ENCODE measurements at places on chromosomes 12 and 14. TPM values are rescaled to one million over a fixed set of nuclear protein-coding genes. Genes with fewer than 3 reads are reported as not detected.

MLEC gene
- 103 TPM for total RNA-seq

DNA sequence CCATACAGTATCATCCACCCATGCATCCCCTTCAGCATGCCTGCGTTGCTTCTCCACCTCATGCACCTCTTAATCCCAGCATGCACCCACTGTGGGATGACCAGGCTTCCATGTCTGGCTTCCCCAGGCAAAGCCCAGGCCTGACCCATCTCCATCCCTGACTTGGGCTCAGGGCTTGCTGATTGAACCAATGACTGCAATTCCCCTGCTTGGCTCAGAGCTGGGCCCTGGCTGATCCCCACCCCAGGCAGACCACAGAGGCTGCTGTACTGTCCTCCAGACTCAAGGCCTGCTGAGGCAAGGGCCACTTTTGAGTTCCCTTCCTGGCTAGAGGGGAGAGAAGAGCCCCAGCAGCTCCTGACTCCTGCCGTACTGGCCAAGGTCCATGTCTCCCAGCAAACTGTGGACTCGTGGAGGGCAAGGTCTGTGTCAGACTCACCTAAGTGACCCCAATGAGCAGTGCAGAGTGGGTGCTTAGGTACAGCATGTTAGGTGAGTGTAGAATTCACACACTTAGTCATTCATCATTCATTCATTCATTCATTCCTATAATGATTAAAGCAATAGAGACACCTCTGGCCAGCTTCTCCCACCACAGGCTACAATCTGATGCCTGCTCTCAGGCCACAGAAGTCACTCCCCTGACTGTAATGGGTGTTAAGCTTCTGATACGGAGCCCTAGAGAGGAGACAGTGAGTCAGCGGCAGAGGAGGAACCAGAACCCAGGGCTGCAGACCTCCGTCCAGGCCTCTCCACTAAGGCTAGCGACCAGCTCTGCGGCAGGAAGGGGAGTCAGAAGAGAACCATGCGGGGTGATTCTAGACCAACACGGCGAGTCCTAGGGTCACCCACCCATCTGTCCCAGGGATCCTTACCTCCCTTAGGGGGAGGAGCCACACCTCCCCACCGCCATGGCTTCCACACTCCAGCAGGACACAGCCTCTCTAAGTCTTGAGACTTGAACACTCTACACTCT, 2.9 kb downstream of the BEGAIN start:
- DNase-seq = peak; percentile 46

DNA sequence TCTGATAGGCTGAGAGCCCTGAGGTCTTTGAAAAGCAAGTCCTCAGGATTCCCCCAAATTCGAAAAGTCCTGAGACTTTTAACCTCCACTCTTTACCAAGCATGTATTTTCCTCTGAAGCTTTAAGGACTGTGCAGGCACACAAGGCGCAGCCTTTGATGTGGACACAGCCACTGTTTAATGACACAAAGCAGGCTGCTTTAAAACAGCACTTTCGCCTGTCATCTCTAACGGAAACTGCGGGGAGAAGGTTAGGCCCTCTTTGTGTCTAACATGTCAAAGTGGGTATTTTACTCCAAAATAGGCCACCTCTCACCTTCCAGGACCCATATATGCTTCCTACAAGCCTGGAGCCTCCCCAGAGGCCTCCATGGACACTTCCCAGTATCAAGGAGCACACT, 159.2 kb downstream of the GCH1 start:
- no peak for DNase-seq

DNA sequence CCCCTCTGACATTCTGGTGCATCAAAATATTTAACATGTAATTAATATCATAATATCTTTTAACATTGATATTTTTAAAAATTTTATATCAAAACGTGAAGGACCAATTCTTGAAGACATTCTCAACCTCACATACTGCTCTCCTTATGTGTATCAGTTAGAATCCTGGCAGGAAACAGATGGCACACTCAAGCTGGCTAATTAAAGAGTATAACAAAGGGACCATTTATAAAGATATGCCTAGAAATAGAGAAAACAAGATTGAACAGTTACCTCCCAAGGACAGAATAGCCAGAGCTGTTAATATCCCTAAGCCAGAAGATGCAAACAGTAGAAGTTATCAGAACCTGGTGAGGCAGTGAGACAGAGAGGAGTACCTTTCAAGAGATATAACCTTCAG, 368.7 kb downstream of the NELL2 start:
- no peak for DNase-seq

- DNase-seq = no peak
Measured at GRCh38 chr12:64631197-64631596, 20.9 kb downstream of the RASSF3 start.

DNA sequence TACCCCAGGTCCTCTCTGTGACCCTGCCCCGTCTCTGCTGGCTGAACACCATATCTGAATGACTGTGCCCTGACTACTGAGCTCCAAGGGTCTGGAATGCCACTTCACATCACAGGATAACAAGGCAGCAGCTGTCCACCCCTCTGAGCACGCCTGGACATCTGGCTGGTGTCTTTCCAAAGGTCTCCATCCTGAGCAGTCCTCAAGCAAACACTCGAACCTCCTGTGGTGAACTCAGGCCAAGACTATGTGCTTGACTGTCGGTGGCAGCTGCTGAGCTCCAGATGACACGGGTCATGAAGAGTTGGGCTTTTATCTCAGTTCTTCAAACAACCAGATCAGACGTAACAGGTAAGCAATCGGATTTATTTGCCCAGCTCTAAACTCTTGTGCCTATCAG, 117.2 kb upstream of the BCL2L14 start:
- no peak for DNase-seq

TFCP2 gene
- 20.2 TPM for total RNA-seq

DNA sequence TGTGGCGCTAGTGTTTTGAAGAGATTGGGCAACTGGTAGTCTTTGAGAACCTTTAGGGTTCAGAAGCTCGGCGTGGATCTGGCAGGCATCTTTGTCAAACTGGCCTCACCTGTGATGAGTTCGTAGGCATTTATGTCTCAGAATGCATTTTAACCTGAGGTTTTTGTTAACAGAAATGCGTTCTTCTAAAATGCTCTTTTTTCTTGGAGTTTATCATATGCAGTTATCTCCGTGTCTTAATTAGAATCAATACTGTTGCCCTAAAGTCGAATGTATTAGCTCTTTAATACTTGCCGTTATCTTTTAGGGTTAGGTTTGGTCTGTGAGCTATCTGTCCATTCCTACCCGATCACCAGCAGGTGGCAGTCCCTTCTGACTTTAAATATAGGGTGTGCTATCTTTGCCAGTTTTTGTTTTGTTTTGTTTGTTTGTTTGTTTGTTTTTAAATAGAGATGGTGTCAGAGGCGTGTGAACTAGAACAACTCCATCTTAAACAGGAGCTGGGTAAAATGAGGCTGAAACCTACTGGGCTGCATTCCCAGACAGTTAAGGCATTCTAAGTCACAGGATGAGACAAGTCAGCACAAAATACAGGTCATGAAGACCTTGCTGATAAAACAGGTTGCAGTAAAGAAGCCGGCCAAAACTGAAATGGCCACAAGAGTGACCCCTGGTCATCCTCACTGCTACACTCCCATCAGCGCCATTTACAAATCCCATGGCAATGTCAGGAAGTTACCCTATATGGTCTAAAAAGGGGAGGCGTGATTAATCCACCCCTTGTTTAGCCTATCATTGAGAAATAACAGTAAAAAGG, 1.4 kb downstream of the ATF1 start:
- no peak for DNase-seq

DNA sequence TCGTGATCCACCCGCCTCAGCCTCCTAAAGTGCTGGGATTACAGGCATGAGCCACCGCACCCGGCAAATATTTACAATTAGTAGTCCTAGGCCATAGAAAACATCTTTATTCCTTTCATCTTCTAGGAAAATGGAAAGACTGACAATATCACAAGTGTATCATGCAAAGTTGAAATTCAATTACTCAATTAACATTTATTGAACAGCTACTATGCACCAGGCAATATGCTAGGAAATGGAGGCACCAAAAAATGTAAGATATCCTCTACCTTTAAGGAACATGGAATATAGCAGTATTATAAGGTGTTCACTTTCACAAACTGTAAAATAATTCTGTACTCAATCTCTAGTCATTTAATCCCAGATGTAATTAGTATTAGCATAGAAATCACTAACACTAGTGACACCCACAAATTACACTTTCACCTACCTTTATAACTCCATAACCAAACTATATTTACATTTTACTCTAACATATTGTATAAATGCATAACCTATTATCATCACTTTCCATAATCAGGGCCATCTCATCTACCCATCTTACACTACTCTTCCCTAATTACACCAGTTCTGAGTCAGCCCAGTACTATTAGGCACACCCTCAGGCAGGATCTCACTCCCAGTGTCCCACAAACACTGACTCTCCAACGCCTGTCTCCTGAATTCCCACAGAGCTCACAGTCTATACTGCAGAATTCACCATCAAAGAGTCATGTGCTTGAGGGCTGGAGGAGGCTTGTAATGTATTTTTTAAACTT, 10.4 kb downstream of the CORO1C start:
- DNase-seq = no peak

MYH6 gene
- total RNA-seq = 170 TPM

DNA sequence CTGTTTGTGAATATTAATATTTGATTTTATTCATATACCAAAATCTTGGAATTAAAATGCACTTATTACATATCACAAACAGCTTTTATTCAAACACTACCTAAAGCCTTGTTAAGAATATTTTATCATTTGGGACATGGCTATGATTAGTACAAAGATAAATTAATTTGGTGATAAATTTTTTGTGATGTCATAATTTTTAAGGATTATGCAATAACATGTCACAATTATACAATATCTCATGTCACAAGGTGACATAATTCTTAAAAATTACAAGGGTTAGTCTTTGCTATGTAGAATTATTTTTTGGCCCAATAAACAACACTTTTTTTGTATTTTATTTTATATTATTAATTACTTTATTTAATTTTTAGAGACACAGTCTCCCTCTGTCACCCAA, 113.7 kb downstream of the TMTC3 start:
- no peak for DNase-seq

DNA sequence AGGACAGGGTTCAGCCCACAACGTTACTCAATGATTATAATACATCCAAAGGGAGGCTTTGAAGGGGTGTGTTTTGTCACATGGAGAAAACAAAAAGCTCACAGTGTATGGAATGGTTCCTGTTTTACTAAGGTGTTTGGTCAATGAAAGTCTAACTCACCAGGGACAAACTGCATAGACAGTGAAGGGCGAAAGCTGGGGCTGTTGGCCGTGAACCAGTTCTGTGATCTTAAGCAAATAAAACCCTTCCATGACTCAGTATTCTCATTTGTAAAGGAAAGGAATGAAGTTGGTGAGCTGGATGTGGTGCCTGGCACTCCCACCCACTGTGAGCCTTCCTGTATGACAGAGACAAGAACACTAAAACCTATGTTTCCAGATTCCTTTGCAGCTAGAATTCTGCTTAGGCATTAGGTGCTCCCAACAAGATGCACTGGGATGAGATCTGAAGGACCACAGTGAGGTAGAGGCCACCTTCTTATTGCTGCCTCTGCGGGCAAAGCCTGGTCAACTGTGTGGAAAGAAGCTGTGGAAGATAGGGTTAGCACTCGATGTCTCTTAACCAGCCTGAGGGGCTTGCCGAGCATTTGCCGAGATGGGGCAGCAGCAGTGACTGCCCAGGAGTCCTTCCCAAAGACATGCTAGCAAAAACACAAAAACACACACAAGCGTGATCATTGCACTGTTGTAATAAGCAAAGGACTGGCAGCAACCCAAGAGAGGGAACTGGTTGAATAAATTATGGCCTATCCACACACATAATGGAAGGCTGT, 48.5 kb downstream of the VCPKMT start:
- DNase-seq = no peak

GRCh38 chr14:26841920-26842741, 244.3 kb upstream of the NOVA1 start:
- no peak for DNase-seq

GRCh38 chr12:25684070-25684469, 131.0 kb upstream of the LMNTD1 start:
- no peak for DNase-seq

GRCh38 chr14:30082486-30082885, 154.8 kb upstream of the PRKD1 start:
- no peak for DNase-seq

- DNase-seq = no peak
Measured at GRCh38 chr12:114213055-114213581, 192.8 kb downstream of the TBX5 start.

- DNase-seq = no peak
Measured at GRCh38 chr12:131986361-131986760, 36.6 kb downstream of the EP400 start.

DNA sequence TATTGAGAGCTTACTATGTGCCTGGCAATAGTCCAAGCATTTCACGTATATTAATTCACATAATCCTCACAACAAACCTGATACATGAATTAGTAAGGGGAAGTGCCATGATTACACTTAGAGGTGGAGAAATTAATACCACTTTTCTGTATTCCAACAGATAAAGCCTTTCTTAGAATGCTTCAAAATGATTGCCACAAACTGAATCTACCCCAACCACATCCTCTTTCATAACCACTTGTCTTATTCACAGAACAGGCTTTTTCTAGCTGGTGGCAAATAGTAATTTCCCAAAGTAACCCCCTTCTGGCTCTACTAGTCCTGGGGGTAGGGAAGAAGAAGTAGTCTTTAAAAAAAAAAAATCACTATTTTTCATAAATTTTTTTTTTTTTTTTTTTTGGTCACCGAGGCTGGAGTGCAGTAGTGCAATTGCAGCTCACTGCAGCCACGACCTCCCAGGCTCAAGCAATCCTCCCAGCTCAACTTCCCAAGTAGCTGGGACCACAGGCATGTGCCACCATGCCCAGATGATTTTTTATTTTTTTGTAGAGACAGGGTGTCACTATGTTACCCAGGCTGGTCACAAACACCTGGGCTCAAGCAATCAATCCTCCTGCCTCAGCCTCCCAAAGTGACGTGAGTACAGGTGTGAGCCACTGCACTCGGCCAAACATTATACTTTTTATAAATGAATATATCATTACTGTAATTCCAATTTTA, 59.0 kb upstream of the ARID2 start:
- DNase-seq = no peak

- DNase-seq = no peak
Measured at GRCh38 chr12:12537421-12537820, 25.2 kb downstream of the DUSP16 start.

DNA sequence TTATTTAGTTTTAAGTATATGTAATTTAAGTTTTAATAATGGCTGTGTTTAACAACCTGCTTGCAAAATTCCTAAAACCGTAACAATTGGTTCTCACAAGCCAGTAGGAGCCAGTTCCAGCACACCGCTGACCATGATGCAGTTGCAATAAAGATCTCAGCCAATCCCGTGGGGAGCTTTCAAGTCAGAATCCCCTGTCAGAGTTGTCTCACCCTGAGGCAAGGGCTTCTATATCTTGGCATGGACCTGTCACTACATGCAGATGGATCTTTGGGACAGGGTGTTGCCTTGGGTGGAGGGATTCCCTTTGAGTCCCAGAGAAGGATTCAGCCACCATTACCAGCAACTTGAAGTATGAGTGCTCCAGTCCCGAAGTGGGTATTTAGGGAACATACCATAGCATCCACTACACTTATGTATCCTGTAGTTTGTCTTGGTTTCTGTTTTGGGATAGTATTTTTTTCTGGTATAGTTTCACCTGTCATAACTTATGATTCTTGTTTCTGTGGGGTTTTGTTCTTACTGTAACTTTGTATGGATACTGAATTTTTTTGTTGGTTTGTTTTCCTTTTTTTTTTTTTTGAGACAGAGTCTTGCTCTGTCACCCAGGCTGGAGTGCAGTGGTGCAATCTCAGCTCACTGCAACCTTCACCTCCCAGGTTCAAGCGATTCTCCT, 30.1 kb upstream of the LIMA1 start:
- no peak for DNase-seq

Data from cardiac septum (tissue), 1 donor.